Fibroblast of the aortic adventitia (primary cell): ENCODE measurements at places on chromosomes 2 and 18.

GRCh38 chr2:157087373-157088002 lies 170.0 kb upstream of the GALNT5 start:
- DNase-seq, result peak; percentile 78

DNA sequence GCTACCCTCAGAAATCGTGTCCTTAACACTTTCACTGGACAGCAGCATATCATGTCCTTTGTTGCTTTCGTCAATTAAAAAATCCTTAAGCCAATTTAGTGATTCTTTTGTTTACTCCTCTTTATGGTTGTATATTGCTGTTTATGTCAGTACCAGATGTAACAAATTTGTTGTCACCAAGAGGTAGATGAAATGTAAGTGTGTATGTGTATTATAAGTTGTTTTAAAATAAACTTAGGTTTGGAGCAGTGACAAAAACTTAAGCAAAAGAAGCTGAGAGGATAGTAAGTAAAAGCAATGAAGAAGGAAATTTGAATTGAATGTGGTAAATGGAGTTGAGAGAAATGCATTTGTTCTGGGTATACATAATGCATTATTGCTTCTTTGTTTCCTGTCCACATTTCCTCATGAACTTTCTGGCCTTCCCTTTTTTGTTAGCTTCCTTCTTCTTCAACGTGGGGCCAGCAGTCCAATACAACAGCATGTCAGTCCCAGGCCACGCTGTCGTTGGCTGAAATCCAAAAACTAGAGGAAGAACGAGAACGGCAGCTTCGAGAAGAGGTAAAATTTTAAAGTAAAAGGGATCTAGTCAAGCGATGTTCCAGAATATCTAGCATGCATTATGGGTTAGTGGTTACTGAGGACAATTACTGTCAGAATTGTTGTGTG lies 30.5 kb upstream of the SNORC start:
- DNase-seq, result no peak

DNA sequence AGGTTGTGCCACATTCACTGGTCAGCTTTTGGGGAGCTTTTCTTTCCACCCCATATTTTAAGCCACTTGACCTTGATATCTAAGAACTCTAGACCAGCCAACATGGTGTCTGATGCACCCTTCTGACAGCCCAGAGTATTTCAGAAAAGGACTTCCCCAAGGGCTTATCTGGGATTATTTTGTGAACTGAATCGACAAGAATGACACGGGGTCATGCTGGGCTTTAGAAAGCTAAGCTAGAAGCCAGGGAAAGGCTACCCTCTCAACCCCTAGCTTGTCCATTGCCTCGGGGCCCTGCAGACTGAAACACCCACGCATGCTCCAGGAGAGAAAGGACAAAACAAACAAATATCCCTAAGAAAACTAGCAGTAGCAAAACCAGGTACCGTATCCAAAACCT lies 16.0 kb downstream of the SLC4A5 start:
- no peak for DNase-seq

- DNase-seq, result no peak
Measured at GRCh38 chr2:3034856-3035255, 342.8 kb downstream of the EIPR1 start.

GRCh38 chr2:1321321-1321720 lies 91.9 kb upstream of the TPO start:
- no peak for DNase-seq

- no peak for DNase-seq
Measured at GRCh38 chr2:60554646-60555065, 1.2 kb upstream of the BCL11A start.

- peak; percentile 70 for DNase-seq
Measured at GRCh38 chr2:197838036-197838435, 33.6 kb downstream of the PLCL1 start.

GRCh38 chr18:48460929-48461583 lies 51.9 kb upstream of the ZBTB7C start:
- peak; percentile 59 for DNase-seq

GRCh38 chr2:197216361-197216979 lies 94.1 kb downstream of the ANKRD44 start:
- DNase-seq, result no peak

DNA sequence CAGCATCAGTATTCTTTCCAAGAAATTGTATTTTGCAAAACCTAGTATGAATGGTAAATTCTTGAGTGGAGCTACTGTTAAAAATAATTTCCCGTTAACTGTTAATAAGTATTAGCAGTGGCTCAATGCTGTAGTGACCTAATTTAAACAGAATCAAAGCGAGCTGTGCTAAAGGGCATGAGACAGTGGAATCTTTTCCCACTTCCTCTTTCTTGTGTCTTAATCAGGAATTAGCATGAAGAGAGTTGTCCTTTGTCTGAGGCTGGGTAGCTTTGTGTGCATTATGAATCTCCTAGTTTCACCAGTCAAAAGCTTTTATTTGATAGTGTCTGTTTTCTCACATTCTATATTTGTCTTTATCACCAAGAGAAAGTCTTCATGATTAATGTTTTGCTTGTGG lies 298.8 kb upstream of the GCFC2 start:
- no peak for DNase-seq

GRCh38 chr18:37545461-37546271 lies 19.9 kb downstream of the CELF4 start:
- no peak for DNase-seq

GRCh38 chr2:227098162-227098515 lies 65.9 kb downstream of the COL4A4 start:
- no peak for DNase-seq
